ENCODE measurements at places on chromosomes 6 and 20.

GRCh38 chr6:113650610-113650979 lies 206.6 kb upstream of the MARCKS start:
- DNase-seq, result peak; percentile 36

- no peak for DNase-seq
Observed at GRCh38 chr6:21188505-21189223, 404.9 kb upstream of the SOX4 start.

DNA sequence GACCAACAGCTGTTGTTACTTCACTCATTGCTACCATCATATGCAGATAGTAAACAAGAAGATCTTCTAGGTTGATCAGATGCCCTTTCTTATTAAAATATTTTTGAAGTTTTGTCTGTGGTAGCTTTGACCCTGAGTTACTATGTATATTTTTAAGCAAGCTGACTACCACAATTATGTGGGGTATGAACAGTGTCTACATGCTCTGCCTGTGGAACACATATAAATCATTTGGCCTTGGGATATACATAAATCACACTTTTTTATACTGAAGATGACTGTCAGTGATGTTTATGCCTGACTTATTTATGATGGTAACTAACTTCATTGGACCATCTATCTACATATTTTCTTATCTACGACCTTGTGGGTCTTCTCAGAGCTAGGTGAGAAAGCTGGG lies 44.2 kb downstream of the LIN28B start:
- DNase-seq, result no peak

- DNase-seq, result peak; percentile 57
Observed at GRCh38 chr6:127173156-127173940, 54.9 kb downstream of the RSPO3 start.

DNA sequence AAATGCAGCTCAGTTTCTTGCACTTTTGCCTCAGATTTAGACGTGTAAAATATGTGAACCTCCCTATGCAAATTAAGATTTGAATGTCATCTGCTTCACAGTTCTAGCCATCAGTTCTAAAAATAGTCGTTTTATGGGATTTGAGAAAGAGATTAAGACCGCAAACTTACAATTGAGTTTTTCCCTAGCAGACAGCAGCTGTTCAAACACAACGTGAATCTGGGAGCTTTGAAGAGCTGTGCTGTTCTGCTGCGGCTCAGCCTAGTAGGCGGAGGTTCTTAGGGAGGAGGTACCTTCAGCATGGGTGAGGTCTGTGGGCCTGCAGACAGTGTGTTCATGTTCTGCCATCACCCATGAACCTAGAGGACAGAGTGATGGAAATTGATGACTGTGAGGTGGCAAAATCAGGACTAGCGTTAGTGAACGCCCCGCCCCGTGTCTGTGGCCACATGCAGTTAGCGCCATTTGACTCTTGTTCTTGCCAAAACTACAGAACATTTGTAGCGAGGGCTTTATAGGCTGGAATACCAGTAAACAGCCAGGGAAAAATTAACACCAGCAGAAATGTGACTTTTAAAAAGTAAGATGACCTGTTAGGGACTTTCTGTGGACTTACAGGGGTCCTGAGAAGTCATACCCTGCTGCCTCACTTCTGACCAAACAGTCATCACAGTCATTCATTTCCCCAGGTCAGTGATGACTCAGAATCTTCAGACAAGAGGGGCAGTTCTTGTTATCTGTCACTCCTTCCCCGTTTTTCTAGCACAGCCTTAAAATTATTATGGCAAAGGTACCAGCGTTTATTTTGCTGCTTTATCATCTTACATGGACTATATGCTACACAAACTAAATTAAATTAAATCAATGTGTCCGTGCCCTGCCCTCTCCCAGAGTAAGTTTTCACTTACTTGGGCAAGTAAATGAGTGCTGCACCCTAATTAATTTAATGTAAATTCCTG lies 84.3 kb upstream of the TMEM181 start:
- DNase-seq, result peak; percentile 47

- no peak for DNase-seq
Observed at GRCh38 chr6:46353528-46353927, 137.7 kb downstream of the RCAN2 start.

DNA sequence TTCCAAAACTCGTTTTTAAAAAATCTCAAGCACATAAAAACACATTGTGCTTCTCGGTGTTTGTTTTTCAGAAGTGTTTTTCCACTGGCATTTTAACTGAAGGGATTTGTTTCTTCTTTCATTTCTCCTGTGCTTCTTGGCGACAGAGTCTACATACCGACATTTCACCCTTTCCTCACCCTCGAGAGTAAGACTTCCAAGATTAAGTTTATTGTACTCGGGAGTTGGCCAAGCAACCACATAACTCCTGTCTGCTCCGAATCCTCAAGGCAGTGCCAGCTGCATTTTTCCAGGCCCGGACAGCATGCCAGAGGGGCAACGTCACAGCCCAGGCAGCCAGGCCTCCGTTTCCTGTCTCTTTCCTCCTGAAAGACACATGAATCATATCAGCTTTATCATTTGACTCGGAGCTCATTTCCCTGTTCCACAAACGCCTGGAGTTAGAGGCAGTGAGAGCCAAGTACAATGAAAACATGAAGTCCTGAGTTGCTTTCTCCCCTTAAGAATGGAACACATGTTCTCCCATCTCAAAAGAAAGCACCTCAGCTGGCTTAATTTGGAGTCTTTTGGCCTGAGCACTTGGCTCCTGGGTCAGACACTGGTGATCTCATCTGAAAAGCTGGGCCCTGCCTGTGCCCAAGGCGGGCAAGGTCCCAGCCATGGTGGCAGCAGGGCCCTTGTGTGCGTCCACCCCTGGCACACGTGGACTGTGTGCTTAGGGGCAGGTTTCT lies 23.2 kb upstream of the FAM50B start:
- peak; percentile 74 for DNase-seq
